ENCODE measurements at places on chromosomes 2 and 18.

- DNase-seq: peak; percentile 75
These were observed 113.7 kb upstream of the SPRED2 start for GRCh38 chr2:65545837-65546805.

DNA sequence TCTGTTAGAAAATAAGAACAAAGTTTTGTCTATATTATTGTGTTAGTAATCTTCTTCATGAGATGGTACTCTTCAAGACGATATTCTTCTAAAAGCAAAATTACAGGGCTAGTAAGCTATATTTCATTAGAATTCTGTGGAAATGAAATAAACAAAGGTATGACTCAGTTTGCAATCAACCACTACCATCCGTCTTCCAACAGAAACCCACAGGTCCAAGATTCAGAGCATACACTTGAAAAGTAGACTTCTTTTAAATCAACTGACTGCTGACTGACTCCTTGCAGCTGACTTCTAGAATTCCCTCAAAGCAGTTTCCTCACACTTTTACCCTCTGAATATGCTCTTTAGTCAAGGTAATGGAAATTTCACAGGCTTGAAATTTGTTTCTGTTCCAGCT lies 193.7 kb downstream of the GCA start:
- DNase-seq: no peak

- peak; percentile 99 for DNase-seq
These were observed 555 bp downstream of the TMEM18 start for GRCh38 chr2:676647-677055.

- no peak for DNase-seq
These were observed 220.9 kb downstream of the HDAC4 start for GRCh38 chr2:239179851-239180371.

DNA sequence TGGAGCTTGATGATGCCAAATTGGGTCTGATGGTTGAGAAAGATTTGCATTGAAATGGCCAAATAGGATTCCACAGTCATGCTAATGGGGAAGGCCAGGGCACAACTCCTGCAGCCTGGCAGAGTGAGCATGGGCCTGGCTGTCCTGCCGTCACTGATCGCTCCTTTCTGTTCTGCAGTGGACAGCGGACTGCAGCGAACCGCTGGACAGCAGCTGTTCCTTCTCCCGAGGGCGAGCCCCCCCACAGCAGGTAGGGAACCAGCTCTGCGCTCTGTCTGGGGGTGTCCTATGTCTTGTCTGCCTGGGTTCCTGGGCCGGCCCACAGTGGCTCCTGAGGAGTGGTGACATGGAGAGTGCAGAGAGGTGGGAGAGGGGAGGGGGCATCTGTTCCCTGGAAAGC lies 97.6 kb downstream of the CTIF start:
- no peak for DNase-seq

DNA sequence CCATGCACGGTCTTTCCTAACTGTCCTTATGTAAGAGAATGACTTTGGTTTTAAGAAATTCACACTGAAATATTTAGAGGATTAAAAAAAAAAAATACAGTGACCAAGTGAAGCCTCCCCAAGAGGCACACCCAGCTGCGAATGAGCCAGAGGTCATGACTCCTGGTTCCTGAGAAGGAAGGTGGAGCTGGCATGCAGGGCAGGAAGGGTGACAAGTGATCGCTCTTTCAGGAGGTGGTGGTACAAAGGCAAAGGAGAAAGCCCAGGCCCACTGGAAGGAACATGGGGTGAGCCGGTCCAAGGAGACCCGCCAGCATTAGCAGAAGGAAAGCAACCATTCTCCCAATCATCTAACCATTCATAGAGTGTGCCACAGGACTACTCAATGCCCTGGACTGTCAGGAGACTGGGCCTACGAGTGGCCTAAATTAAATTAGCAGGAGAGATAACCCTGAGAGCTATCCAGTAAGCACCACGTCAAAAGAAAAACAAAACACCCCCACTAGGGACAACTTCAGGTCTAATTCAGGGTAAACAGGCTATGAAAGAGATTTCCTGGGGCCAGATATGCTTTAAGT lies 7.8 kb downstream of the INO80C start:
- DNase-seq: peak; percentile 33

DNA sequence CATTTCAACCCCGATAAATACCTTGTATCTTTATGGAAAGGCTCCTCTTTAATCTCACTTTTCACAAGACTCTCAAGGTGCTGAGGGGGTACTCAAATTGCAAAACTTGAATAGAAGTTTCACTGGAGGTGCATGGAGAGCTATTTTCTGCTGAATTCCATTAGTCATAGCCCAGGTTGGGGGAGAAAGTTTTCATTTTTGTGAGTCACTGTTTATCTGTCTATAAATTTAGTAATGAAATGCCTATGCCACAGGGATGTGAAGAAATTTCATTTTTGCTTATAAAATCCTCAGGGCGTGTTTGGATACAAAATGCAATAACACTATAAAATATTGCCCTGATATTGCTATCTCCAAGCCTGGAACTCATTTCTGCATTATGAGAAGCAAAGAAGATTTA lies 346.3 kb downstream of the LRATD1 start:
- no peak for DNase-seq

DNA sequence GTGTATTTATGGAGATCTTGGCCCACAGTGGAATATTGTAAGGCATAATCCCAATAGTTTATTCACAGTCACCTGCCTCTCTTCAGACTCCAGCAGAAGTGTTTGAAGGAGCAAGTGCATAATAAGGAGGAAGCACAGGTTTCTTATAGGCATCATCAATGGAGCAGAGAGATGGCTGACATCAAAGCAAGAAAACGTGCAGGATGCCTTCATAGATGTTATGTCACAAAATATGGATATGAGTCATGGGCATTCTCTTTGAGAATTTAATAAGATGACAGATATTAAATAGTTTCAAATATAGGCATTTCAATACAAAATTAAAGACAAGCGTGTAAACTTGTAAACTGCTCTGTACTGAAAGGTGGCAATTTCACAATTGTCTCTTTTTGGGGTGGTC lies 4.0 kb upstream of the RND3 start:
- peak; percentile 34 for DNase-seq

GRCh38 chr2:173357346-173357745 lies 2.7 kb downstream of the CDCA7 start:
- no peak for DNase-seq

DNA sequence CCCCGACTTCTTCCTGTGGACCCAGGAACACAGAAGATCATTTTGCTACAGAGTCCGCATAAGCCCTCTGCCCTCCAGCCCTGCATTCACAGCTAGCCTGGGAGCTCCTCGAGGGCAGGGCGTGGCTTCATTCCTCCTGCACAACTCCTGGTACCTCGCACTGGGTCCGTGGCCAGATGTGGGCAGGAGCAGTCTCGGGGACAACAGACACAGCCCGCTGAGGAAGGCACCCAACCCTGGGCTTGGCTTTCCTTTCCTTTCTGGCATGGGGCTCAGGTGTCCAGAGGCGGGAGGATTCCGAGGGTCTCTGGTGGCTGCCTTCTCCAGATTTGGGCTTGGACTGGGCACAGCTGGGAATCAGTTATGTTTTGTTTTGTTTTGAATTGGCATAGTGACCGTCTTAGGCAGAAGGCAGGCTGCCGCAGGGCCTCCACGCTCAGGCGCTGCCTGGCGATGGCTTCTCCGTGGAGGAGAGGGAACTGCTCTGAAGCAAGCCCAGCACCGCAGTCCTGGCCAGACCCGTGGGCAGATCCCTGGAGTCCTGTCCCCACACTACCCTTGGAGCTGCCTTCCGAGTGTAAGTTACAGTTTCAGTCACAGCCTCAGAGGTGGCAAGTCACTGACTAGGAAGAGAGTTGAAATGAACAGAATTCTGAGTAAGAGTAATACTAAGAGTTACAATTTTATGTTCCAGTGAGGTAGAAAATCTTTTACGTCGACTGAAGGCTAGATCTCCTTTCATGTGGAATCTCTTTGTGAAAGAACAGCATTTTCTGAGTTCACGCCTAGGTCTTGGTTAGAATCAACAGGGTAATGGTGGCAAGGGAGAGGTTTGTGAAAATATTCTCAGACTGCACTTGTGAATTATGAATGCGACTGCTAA lies 47.9 kb downstream of the LDLRAD4 start:
- no peak for DNase-seq

- DNase-seq: peak; percentile 4
These were observed 24.8 kb downstream of the LYPD1 start for GRCh38 chr2:132645176-132645575.

DNA sequence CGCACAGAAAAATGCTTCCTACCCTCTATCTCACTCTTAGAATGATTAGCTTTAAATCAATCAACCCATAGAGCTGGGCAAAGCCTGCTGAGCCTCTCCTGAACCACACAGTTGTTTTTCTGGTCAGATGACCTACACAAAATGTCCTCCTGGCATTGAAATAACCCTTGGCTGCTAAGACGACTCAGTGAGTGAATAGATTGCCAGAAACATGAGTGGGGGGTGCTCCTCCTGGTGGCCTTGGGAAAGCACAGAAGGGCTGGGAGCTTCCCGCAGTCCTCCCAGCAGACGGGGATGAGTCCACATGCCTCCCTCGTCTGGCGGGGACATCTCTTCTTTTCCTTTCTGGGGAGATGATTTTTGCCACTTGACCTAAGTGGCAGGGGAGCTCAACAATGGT lies 14.9 kb downstream of the MAL start:
- no peak for DNase-seq

DNA sequence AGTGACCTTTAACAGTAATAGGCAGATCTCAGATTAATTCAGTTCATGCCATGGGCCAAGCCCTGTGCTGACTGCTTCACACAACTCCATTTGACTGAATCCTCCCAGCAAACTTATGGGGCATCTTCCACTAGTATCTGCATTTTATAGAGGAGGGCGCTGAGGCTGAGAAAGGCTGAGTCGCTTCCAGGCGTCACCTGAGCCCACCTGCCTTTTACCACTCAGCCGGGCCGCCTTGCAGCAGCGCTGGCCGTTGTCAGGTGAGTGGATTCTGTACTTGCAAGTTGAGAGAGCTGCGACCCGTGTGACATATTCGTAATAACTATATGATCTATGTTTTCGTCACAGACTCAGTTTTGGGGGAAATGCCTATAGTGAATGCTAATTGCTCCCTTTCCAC lies 59.3 kb upstream of the B3GNT7 start:
- no peak for DNase-seq

DNA sequence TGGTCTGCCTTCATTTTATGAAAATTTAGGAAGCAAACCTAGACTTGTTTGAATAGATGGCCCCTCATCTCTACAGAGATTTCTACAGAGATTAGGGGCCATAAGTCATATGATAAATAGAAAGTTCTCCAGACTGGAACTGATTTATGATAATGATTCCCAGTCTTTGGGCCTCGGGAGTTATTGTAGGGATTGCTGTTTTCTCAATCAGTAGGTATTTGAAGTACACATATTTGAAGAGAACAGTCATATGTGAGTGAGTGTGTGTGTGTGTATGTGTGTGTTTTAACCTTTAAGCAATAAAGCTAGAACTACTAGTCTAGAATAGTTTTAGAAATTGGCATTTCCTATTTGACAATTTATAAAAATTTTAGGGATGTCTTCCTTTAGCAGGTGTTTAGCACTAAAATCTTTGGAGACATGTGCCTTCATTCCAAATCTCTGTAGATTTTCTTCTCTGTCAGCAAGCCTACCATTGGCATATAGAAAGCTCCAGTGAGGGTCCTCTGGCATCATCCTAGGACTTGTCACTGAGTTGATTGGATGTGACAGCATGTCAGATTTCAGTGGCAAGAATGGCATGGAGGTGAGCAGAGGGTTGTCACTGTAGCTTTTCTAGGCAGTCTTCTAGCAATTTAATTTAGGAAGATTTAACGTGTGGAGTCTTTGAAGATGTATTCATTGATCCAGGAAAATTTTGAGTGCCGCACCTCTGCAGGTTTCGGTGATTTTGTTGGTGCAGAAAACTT lies 71.2 kb downstream of the MYO1B start:
- DNase-seq: no peak

DNA sequence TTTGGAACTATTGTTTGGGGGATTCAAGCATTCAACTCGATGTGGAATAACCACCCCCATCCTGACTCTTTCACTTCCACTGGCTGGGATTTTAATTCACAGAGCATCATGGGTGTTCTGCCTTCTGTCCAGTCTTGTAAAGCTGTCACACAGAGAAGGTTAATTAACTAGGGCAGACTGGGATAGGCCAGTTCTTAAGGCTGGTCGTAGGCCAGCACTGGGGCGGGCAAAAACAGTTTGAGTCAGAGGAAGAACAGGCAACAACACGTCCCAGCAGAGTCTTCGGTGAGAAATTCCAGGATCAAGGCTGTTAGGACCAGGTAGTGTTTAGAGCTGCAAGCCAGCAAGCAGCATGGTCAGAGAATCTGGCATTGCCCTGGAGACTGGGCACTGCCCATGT lies 4.0 kb upstream of the RNF152 start:
- peak; percentile 81 for DNase-seq

DNA sequence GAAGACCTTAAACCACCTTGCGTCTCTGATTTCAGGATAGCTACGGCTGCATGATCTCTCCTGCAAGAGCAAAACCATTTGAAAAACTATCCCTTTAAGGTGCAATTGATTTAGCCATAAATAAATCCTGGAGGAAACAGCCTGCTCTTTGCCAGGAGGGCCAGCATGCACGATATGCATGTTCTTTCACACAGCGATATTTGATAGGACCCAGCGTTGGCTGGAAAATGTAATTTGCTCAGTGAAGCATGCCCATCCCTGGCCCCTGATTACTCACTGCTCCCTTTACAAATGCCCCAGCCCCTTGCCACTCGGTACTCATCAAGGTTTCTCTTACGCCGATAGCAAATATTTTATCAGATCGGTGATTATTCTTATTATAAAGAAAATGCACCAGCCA lies 315.4 kb downstream of the CDH2 start:
- no peak for DNase-seq

DNA sequence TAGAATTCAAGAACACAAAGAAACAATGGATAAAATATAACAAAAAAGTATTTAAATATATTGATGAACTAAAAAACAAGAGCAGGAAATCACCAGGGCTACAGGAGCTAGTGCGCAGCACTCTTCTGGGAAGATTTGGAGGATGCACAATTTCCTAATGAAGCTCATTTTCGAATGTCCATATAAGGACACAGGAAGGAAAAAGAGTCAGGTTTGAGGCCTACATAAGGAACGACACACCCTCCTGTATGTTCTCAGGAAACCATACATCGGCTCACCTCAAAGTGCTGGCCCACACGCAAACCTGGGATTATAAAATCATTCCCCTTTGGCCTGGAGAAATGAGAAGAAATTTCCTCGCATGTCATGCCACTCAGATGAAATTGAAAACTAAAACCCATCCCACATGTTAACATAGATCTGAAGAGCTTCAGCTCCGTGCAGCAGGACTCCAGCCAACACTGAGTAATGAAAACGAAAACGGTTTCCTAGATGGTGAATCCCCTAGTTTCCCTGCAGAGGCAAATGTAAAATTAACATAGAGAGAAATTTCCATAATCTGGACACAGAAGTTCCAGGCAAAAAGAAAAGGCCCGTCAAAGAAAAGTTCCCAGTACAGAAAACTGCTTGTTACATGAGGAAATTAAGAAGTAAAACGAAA lies 825.8 kb downstream of the SOCS6 start:
- DNase-seq: peak; percentile 22
